Ovary (tissue), 10 donors: ENCODE measurements at places on chromosomes 7 and 10.

- H3K27me3 ChIP-seq: no peaks in the 10 kb centered on the region
- DNase-seq: no peak
- no peak overlapping the region for H3K27ac ChIP-seq
- no peaks in the 10 kb centered on the region for H3K36me3 ChIP-seq
- no peaks in the 10 kb centered on the region for H3K4me1 ChIP-seq
These were observed 774.1 kb upstream of the IGFBP3 start for GRCh38 chr7:46695051-46695708.

DNA sequence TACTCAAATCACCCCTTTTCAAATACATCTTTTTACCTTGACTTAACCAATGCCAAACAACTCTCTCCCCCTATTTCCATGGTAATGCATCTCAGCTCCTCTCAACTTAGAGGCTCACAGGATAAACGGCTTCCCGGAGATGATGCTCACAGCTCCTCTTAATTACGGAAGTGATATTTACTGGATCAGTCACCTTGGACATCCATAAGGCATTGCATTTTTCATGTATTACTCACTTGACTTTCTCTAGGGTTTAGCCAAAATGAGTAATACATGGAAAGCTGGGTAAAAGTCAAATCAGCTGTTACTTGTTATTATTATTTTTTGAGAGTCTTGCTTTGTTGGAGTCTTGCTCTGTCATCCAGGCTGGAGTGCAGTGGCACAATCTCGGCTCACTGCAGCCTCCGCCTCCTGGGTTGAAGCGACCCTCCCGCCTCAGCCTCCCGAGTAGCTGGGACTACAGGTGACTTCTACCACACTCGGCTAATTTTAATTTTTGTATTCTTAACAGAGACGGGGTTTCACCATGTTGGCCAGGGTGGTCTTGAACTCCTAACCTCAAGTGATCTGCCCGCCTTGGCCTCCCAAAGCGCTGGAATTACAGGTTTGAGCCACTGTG, 73.3 kb upstream of the RHEB start:
- no peak for DNase-seq
- no peak overlapping the region for H3K4me3 ChIP-seq
- no peaks in the 10 kb centered on the region for H3K27me3 ChIP-seq

- no peaks in the 10 kb centered on the region for H3K4me1 ChIP-seq
- no peak overlapping the region for H3K4me3 ChIP-seq
- no peak overlapping the region for H3K27ac ChIP-seq
- no peak for DNase-seq
These were observed 188.6 kb upstream of the IMMP2L start for GRCh38 chr7:111750878-111751277.

GRCh38 chr7:1670894-1671593, 967 bp downstream of the ELFN1 start:
- peaks cover 12% of the 10 kb centered on the region for H3K27me3 ChIP-seq
- no peak for DNase-seq
- no peak overlapping the region for H3K27ac ChIP-seq
- peaks cover 4% of the 10 kb centered on the region for H3K4me1 ChIP-seq
- H3K36me3 ChIP-seq: no peaks in the 10 kb centered on the region

DNA sequence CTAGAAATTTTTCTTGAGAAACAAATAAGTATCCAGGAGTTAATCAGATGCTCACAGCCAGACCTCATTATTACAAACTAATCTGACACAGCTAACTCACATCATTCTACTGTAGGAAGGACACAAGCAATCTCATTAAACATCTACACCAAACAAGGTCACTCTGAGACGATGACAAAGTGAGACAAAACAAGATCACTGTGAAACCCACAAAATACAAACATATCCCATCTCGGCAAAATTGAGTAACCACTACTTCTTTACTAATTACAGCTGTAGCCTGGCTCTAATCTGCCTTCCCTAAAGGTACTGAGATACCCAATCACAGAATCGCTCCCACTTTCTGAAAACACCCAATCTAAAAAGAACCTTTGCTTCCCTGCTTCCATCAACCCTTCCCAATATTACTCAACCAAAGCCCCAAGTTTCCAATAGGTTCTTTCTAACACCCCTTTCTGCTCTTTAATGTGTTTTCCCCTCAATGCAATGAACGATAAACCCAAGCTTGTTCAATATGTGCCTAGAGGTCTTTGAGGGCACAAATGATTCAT, 26.9 kb downstream of the CCDC6 start:
- H3K4me3 ChIP-seq: no peak overlapping the region
- H3K27me3 ChIP-seq: no peaks in the 10 kb centered on the region
- no peak overlapping the region for H3K27ac ChIP-seq
- DNase-seq: no peak
- no peaks in the 10 kb centered on the region for H3K36me3 ChIP-seq

- no peak for DNase-seq
- H3K27me3 ChIP-seq: no peaks in the 10 kb centered on the region
- H3K4me1 ChIP-seq: peaks cover 30% of the 10 kb centered on the region
These were observed 123.9 kb downstream of the PRKAG2 start for GRCh38 chr7:151752816-151753595.

DNA sequence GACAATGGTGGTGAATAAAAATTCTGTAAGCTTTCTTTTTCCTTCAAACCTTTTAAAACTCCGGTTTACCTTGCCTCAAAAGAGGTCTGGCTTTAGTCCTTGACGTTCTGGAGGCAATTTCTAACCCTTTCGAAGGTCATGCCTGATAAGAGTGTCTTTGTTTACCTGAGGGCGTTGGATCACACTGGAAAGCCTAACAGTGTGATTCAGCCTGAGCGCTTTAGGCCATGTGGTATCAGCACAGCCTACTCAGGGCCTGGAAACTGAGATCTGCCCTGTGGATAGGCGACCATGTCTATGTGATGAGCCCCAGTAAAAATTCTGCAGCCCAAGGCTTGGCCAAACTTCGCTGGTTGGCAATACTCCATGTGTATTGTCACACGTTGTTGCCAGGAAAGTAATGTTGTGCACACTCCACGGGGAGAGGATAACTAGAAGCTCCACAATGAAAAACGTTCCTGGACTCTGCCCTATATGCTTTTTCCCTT, 10.7 kb downstream of the CCDC6 start:
- peak; percentile 40 for DNase-seq
- peaks cover 16% of the 10 kb centered on the region for H3K4me1 ChIP-seq
- no peaks in the 10 kb centered on the region for H3K36me3 ChIP-seq
- no peak overlapping the region for H3K27ac ChIP-seq
- no peaks in the 10 kb centered on the region for H3K27me3 ChIP-seq

GRCh38 chr10:77618117-77618516, 19.5 kb downstream of the KCNMA1 start:
- no peaks in the 10 kb centered on the region for H3K36me3 ChIP-seq
- no peaks in the 10 kb centered on the region for H3K4me1 ChIP-seq
- H3K27ac ChIP-seq: no peak overlapping the region
- DNase-seq: no peak
- no peak overlapping the region for H3K4me3 ChIP-seq

DNA sequence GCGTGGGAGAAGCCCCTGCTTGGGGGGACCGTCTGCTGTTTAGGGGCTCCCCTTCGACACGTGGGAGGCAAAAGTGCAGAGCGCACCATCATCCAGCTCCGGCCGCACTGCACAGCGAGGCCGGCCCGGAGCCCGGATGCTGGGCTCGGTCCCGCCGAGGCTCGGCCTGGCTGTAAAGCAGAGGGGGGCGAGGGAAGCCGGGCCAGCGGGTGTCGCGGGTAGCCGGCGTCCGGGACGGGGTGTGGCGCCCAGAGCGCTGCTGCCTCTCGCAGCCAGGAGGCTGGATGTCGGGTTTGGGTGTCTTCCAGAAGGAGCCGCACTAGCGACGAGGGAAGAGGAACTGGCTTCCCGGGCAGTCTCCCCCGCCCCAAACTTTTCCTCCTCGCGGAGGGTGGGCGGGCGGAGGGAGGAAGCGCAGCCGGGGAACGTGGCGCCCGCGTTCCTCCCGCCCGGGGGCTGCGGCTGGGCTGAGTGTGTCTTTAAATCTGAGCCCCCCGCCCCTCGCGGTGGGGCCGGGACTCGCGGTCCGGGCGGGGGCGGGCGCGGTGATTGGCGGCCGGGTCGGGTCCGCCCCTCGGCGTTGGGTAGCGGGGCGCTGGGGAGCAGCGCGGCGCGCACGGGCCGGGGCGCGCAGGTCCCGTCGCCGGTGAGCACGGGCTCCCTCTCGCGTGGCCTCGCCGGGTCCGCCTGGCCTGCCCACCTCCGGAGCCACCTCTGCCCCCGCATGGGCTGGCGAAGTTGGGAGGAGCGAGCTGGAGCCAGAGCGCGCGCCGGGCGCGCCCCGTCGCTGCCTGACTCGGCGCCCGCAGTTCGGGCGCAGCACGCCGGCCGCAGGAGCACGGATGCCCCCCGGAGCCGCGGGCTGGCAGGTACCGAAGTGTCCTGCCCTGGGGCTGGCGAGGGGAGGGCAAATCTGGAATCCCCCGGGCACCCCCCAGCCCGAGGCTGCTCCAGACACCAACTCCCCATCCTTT, at the start of gene PALD1:
Gene PALD1, plus strand, starts transcription at position 577 of the 974 bp plus-strand sequence. CDS start 47,185 bp downstream, outside the sequence.
- peaks cover 27% of the 10 kb centered on the region for H3K4me1 ChIP-seq
- H3K27ac ChIP-seq: peak within 1 kb of the TSS; percentile 71
- no peaks in the 10 kb centered on the region for H3K27me3 ChIP-seq
- DNase-seq: peak; percentile 77

DNA sequence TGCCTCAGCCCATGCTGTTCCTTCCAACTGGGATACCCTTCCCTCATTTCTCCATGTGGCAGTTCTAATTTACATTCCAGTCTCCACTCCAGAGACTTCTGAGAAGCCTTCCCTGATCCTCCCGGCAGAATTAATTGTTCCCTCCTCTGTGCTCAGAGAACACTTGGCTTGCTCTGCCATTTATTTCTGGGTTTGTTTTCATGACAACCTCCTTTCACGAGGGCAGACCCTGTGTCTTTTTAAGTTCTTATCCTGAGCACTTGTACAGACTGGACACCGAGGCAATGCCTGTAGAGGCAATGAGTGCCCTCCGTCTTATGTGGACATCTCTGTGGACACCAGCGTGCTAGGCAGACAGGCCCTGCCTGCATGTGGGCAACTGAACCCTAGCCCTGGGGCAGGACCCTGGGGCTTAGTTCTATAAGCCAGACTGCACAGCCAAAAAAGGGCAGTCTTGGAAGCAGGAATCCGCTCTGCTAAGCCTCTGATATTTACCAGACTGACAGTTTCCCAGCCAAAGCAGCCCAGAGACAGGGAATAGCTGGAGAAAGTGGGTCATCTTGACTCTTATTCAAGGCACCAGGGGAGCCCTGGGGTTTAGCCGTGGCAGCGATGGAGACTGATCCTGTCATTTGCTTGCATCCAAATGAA, 474.0 kb downstream of the RPS24 start:
- no peak for DNase-seq
- no peaks in the 10 kb centered on the region for H3K27me3 ChIP-seq
- H3K4me3 ChIP-seq: no peak overlapping the region
- peaks cover 29% of the 10 kb centered on the region for H3K4me1 ChIP-seq
- no peaks in the 10 kb centered on the region for H3K36me3 ChIP-seq
- no peak overlapping the region for H3K27ac ChIP-seq

- no peak overlapping the region for H3K27ac ChIP-seq
- H3K4me1 ChIP-seq: no peaks in the 10 kb centered on the region
- no peaks in the 10 kb centered on the region for H3K27me3 ChIP-seq
- DNase-seq: no peak
- no peaks in the 10 kb centered on the region for H3K36me3 ChIP-seq
- no peak overlapping the region for H3K4me3 ChIP-seq
These were observed 204.1 kb upstream of the LYZL1 start for GRCh38 chr10:29084681-29085307.

DNA sequence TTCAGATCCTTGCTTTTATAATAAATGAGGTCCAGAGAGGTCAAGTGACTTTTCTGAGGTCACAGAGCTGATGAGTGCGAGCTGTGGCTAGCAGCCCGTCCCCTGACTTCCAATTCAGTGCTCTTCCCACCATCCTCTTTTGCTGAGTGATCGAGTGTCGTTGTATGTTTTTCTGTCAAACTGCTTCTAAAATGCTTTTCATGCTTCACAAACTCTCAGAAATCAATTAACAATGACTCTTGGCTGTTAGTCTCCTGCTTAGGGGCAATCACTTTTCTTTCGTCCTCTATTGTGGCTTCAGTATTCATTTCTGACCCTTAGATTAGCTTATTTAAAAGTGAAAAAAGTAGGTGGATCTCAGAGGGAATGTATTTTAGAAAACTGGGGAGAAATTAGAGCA, 423.7 kb downstream of the DPP6 start:
- no peaks in the 10 kb centered on the region for H3K36me3 ChIP-seq
- H3K4me1 ChIP-seq: no peaks in the 10 kb centered on the region
- no peak for DNase-seq
- no peak overlapping the region for H3K27ac ChIP-seq
- no peaks in the 10 kb centered on the region for H3K27me3 ChIP-seq
- no peak overlapping the region for H3K4me3 ChIP-seq

DNA sequence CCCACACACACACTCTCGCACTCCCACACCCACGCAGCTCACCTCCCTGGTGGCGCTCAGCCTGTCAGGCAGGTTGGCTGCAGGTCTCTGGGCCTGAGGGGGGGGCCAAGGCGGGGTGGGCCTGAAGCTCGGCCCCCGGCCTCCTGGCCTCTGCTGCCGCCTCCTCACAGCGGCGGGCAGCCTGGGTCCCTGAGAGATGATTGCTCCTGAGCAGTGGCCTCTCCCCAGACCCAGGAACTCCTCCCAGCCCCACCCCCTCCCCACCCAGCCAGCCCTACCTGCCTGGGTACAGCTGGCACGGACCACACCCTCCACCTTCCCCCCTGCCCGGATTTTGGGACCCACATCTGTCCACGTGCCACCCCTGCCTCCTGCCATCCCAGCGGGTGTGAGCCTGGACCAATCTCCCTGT, 4.6 kb upstream of the TMEM184A start:
- H3K36me3 ChIP-seq: no peaks in the 10 kb centered on the region
- peaks cover 4% of the 10 kb centered on the region for H3K4me1 ChIP-seq

DNA sequence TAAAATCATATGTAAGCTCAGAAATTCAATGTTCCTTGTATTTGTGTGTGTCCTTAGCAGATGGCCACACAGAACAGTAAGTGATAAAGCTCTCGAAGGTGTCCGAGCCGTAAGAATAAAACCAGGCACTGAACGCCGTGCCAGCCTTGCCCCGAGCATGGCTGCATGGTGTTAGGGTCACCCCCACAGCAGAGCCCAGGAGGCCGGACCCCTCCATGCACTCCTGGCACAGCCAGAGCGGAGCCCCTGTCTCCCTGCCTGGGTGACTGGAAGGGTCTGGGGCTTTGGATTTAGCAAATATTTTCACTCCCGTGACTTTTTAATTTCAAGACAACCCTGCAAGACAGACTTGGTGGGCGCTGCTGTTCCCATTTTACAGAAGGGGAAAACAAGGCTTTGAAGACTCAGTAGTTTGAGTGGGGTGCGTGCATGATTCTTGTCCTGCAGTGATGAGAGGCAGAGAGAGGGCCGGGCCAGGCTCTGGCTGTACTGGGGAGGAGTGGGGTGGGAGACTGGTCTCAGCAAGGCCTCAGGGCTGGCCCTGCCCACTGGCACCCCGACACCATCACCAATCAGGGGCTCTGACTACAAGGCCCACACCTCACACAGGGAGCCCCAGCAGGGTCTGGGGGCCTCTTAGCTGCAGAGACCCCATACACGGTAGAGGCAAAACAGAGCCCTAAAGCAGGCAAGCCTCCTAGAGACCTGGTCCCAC, 39.4 kb downstream of the VIPR2 start:
- H3K4me3 ChIP-seq: no peak overlapping the region
- DNase-seq: no peak
- no peaks in the 10 kb centered on the region for H3K36me3 ChIP-seq
- no peak overlapping the region for H3K27ac ChIP-seq
- H3K27me3 ChIP-seq: no peaks in the 10 kb centered on the region
- peaks cover 13% of the 10 kb centered on the region for H3K4me1 ChIP-seq

GRCh38 chr10:126734967-126735366, 64.5 kb upstream of the C10orf90 start:
- no peak overlapping the region for H3K27ac ChIP-seq
- no peaks in the 10 kb centered on the region for H3K27me3 ChIP-seq
- no peaks in the 10 kb centered on the region for H3K4me1 ChIP-seq
- H3K36me3 ChIP-seq: no peaks in the 10 kb centered on the region

GRCh38 chr7:135281363-135281949, 47.8 kb downstream of the STRA8 start:
- H3K27ac ChIP-seq: no peak overlapping the region
- no peaks in the 10 kb centered on the region for H3K36me3 ChIP-seq
- no peaks in the 10 kb centered on the region for H3K27me3 ChIP-seq
- H3K4me3 ChIP-seq: no peak overlapping the region
- H3K4me1 ChIP-seq: no peaks in the 10 kb centered on the region
